ENCODE measurements at places on chromosomes 3 and 15. TPM values are rescaled to one million over a fixed set of nuclear protein-coding genes. Genes with fewer than 3 reads are reported as not detected.

DNA sequence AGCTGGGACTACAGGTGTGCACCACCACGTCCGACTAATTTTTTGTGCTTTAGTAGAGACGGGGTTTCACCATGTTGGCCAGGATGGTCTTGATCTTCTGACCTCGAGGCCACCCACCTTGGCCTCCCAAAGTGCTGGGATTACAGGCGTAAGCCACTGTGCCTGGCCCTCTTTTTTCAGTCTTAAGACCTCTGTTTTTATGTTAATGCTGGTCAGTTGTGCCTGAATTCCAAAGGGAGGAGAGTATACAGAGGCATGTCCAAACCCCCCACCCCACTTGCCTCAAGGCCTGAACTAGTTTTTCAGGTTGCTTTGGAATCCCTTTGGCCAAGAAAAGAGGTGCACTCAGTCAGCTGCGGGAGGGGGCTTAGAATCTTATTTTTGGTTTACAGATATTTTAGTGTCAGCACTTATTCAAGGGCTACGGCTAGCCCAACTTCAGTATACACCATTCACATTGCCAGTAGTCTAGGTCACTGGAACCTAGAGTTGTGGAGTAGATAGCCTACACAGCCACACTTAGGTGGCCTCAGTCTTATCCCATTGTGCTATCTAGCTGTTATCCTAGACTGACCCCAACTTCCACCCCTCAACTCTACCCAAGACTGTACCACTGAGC is 128.0 kb upstream of the TPM1 start:
- H3K36me3 ChIP-seq, result no peaks in the 10 kb centered on the region
- no peak overlapping the region for H3K4me3 ChIP-seq
- H3K27me3 ChIP-seq, result no peaks in the 10 kb centered on the region
- H3K4me1 ChIP-seq, result peaks cover 14% of the 10 kb centered on the region

DNA sequence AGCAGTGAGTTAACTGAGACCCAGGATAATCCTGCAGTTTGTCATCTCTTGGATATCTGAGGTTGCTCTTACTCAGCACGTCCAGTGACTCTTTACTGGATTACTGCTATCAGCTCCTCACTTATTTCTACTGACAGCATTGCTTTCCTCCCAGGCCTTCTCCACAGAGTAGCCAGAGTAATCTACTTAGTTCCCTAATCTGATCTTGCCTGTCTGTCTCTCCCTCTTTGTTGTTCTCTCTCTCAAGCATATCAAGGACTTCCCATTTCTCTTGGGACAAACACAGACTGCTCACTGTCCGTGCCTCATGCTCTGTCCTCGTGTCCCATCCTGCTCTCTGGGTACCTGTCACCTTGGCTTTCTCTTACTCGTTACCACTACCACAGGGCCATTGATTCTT is 376.2 kb downstream of the FEZF2 start:
- H3K27me3 ChIP-seq, result no peaks in the 10 kb centered on the region
- no peak for DNase-seq
- H3K36me3 ChIP-seq, result no peaks in the 10 kb centered on the region
- H3K4me1 ChIP-seq, result peaks cover 24% of the 10 kb centered on the region
- no peak overlapping the region for H3K4me3 ChIP-seq

GRCh38 chr15:39283531-39283930 is 297.3 kb upstream of the THBS1 start:
- no peaks in the 10 kb centered on the region for H3K27me3 ChIP-seq
- no peak overlapping the region for H3K4me3 ChIP-seq
- no peak for DNase-seq
- H3K27ac ChIP-seq, result no peak overlapping the region
- H3K4me1 ChIP-seq, result peaks cover 22% of the 10 kb centered on the region

GRCh38 chr3:51830836-51831385 is 30.5 kb upstream of the IQCF2 start:
- no peaks in the 10 kb centered on the region for H3K27me3 ChIP-seq
- H3K27ac ChIP-seq, result no peak overlapping the region
- H3K36me3 ChIP-seq, result no peaks in the 10 kb centered on the region
- no peak for DNase-seq

DNA sequence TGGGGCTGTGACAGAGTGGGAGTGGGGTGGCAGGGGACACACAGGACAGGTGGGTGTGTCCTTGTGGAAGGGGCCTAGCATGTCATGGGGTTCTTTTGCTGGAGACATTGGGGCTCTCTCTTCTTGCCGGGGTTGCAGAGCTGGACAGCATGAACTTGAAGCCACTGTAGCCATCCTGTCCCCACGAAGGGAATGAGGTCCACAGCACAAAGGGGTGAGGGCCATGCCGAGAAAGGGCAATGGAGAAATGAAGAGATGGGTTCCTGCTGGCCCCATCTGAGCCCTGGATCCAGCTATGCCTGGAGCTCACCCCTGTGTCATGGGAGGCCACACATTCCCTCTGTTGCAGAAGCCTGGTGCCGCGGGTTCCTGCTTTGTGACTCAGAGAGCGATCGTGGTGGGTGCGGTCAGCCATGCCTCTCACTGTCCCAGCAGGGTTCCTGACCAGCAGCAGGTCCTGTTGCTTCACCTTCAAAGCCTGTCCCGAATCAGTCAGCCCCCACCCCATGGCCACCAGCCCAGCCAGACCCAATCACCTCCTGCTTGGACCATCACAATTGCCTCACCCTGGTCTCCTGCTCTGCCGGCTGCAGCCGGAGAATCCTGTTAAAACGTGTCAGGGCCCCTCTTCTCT is 50.0 kb downstream of the DNAJB8 start:
- no peak overlapping the region for H3K4me3 ChIP-seq
- no peak overlapping the region for H3K27ac ChIP-seq
- H3K4me1 ChIP-seq, result peaks cover 25% of the 10 kb centered on the region
- DNase-seq, result no peak

DNA sequence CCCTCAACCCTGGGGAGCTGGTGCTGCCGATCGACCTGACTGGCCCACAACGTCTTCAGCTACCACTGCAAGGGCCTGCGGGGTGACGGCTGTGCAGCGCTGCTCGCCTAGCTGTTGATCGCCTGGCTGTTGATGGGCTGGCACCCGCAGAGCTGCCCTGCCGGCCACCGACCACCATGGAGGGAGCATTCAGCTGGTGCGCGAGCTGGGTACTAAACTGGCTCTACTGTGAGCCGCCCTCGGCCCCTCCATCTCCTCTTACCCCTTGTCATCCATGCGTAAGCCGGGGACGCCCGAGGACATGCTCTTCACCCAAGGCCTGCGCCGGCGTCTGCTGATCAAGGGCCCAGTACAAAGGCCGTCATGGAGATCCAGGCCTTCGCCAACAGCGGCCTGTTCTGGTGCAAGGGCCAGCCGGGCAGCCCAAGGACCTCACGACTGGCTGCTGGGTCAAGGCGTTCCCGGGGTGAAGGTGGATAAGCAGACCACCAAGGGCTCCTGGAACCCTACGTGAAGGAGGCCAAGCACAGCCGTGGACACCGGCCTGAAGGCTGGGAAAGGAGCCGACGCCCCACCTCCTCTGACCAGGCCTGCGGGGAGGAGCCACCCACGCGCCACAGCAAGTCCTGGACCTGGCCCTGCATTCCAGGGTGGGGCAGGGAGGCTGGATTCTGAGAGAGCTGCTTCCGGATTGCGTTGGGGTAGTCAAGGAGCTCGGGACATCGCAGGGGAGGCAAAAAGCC is 46.9 kb downstream of the SFMBT1 start:
- H3K27me3 ChIP-seq, result no peaks in the 10 kb centered on the region
- no peak for DNase-seq
- H3K4me1 ChIP-seq, result no peaks in the 10 kb centered on the region
- no peak overlapping the region for H3K4me3 ChIP-seq

DNA sequence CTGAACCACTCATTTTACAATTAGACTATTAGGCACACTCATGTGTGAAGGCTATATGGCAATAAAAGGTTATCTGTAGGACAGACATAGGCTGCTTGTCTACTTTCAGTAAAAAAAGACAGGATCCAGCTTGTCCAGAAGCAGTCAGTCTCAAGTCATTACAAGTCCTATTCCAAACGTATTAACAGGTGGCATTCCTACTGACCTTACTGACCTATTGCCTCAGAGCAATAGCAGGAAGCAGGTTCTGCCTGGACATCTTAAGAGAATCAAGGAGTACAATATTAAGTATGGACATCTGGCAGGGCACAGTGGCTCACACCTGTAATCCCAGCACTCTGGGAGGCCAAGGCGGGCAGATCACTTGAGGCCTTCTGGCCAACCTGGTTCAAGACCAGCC is 7.0 kb downstream of the CMTM6 start:
- H3K27ac ChIP-seq, result no peak overlapping the region
- no peak overlapping the region for H3K4me3 ChIP-seq
- no peaks in the 10 kb centered on the region for H3K27me3 ChIP-seq
- H3K36me3 ChIP-seq, result no peaks in the 10 kb centered on the region

- H3K4me3 ChIP-seq, result no peak overlapping the region
- no peaks in the 10 kb centered on the region for H3K4me1 ChIP-seq
Measured at GRCh38 chr15:25171856-25172687, 217.3 kb downstream of the SNRPN start.

DNA sequence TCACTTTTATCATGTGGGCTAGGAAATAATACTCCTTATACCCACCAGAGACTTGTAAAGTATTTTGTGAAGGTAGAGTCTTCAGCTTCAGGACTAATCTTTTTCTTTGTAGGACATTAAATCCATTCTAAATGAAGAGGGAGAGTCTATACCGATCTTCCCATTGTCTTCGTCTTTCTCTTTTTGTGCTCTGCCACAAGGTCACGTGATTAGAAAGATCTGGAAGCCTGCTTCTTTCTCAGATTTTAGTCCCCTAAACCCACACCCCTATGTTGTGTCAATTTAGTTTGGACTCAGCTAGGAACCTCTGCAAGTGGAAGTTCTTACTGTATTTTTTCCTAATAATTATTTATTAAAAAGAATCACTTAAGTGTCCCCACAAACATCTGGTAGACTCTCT is 507.3 kb downstream of the PYDC2 start:
- H3K27ac ChIP-seq, result no peak overlapping the region
- no peak overlapping the region for H3K4me3 ChIP-seq
- H3K36me3 ChIP-seq, result no peaks in the 10 kb centered on the region
- DNase-seq, result no peak
- no peaks in the 10 kb centered on the region for H3K27me3 ChIP-seq

Gene SLC6A1
- not detected for total RNA-seq

Gene ZNF80
- total RNA-seq, result not detected

Gene KCNH8
- total RNA-seq, result 0.86 TPM

Gene KCNMB2
- not detected for total RNA-seq

Gene LRRC49
- 11.6 TPM for total RNA-seq

Measured in cardiac muscle cell (in vitro differentiated cells and primary cell).